Karpas-422 (cell line): ENCODE measurements at places on chromosomes 5 and 9. TPM values are rescaled to one million over a fixed set of nuclear protein-coding genes. Genes with fewer than 3 reads are reported as not detected.
A peak's percentile ranks its signal among the peaks of the same experiment; 100 is the strongest.

MEGF10 gene
- total RNA-seq: not detected in 2 replicates

DNA sequence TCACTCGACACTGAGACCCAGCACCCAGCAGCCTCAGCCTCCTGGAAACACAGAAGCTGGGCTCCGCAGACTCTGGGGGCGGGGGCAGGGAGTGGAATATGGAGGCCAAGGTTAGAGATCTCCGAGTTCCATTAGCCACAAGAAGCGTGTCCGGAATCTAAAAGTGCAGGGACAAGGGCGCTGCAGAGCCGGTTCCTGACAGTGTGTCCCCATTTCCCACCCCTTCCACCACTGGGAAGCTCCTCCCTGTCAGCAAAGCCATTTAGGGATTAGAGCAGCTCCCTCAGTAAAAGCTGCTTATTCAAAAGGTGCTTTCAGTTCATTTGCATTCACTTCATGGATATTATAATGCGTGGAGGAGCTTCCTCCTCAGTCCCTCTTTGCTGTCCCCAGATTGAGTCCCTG is 74.1 kb upstream of the HSPA9 start:
- peak; percentile 57 for DNase-seq

DNA sequence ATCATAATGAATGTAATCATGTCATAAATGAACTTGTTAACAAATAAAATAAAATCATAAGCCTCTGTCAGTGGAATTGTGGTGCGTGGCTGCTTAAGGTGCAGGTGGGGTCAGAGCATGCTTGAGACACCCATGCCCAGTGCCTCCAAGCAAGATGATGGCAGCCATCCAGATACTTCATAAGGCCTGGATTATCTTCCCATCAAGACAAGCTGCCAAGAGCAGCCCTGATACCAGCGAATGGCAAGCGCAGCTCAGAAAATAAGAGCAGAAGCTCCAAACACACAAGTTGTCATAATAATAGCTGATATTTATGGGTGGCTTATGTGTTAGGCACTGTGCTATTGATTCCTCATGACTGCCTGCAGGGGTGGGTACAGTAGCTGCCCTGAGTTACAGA is 21.8 kb upstream of the LMX1B start:
- DNase-seq: no peak

DNA sequence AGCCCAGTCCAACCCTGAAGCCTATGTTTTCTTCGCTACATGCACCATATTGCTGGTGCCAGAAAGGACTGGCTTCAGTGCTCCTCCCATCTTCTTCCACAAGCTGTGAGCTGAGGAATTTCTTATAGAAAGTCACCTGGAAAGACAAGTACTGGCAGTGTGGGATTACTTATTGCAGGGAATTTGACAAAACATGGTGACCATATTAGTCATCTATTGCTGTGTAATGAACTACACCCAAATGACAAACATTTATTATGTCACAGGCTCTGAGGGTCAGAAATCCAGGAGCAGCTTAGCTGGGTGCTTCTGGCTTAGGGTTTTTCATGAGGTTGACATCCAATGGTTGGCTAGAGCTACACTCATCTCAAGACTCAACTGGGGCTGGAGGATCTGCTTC is 75.5 kb downstream of the ENTREP1 start:
- no peak for DNase-seq

IRX2 gene
- total RNA-seq: not detected in 2 replicates

DNA sequence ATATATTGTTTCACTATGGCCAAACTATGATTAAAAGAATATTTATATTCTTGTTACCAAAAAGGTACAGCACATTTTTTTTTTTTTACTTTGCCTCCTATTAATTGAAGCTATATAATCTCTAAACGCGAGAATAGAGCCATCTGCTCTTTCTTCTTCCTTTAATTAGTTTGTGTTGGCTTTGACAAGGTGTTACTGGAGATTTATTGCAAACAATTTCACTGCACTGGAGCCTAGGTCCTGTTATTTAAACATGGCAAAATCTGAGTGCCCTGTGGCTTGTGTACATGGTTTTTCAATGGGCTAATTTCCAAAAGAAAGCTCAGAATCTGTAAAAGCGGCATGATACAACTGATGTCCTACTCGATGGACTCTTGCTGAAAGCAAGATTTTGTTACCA is 40.8 kb upstream of the GABRG2 start:
- no peak for DNase-seq

DNA sequence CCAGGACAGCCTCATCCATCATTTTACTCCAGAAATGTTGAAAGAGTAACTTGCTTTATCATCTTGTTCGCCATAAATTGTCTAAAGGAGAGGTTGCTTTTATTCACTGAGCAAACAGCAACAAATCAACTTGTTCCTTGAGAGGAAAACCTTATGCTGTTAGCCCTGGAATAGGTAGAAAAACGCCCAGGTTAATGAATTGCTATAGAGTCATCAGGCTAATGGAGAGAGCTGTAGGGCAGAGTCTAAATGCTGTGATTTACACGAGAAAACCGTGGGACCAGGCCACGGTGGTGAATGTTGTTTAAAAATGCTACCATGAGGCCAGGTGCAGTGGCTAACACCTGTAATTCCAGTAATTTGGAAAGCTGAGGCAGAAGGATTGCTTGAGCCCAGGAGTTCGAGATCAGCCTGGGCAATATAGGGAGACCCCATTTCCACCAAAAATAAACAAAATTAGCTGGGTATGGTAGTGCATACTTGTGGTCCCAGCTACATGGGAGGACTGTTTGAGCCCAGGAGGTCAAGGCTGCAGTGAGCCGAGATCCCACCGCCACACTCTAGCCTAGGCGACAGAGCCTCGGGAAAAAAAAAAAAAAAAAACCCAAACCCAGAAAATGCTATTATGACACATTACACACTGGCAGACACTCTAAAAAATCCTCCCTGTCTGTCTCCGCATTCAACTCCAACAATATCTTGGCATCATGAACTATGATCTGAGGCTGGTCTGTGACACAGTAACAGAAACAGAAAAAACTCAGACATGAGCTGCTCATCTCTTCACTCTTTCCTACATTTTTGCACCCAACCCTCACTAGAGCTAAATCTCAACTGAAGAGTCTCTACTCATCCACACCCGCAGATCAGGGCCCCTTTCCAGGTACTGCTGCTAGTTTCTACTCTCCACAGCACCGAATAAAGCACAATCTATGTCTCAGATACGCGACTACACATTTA is 118.6 kb upstream of the RETREG1 start:
- DNase-seq: no peak

DNA sequence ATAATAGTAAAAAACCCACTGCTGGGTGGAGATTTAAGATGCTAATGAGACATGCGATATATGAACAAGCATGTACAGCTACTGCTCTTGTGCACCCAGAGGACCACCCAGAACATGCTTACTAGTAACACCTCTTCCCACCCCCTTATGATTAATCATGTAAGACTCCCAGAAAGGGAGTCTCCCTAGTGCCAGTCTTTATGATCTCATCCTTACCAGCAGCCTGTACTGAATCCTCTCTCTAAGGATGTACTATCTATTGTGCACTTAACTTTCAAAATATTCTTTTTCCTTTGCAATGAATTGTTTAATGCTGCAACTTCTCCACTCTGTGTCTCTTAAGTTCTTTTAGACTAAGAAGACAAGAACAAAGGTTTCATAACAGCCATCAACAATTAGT is 9.1 kb upstream of the MAT2B start:
- no peak for DNase-seq

ZNF474 gene
- total RNA-seq: not detected in 2 replicates

GRCh38 chr5:118377420-118377819 is 610.9 kb downstream of the DTWD2 start:
- DNase-seq: no peak

DNA sequence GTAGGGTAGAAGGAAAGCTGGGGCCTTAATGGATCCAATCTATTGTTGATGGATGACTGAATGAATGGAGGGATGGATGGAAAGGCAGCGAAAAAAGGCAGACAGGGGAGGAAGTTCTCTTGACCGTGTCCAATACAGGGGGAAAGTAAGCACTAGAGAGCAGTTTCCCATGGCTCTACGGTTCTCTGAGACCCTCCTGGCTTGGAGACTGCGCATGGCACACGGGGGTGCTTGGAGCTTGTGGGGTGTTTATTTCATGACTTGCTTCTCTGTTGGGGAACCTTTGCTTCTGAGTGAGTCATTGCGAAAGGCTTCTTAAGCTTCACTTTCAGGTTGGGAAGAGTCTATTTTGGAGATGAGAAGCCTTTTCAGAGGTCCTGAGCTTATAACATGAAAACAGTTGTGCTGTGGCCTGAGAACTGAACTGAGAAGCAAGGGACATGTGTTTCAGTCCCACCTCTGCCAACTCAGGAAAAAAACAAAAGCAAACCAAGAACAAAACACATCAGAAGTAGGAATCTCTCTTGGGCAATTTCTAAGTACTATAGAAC is 12.8 kb upstream of the TEX48 start:
- no peak for DNase-seq

- peak; percentile 92 for DNase-seq
Measured at GRCh38 chr5:17316970-17317459, 99.6 kb downstream of the BASP1 start.

DNA sequence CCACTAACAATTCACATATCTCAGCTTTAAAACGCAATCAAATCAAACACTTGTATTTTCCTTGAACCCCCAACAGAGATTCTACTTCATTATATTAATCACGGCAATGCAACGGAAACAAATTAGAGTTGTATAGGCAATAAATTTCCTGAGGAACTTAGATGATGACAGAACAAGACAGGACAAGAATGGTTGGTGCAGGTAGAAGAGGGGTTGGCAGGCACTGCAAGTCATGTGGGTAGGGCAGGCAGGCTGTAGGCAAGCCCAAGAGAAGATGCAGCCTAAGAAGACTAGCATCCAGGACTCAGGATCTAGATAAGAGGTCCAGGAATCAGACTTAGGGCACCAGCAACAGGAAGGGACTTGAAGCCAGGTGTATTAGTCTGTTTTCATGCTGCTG is 16.6 kb upstream of the FEM1C start:
- DNase-seq: no peak

DNA sequence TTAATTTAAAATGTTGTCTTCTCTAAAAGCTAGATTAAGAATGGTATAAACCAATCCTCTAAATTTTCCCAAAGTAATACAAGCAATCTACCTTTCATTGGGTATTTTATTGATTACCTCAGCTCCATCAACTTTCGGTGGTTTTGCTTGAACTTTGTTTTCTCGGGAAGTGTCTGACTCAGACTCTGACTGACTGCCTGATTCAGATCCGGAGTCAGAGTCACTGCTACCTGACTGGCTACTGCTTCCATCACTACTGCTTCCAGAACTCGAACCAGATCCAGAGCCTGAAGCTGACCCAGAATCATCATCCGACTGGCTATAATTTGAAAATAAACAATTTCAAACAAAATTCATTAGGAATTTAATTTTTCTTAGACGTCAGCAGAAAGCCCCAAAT is 24.0 kb downstream of the CHD1 start:
- no peak for DNase-seq

DNA sequence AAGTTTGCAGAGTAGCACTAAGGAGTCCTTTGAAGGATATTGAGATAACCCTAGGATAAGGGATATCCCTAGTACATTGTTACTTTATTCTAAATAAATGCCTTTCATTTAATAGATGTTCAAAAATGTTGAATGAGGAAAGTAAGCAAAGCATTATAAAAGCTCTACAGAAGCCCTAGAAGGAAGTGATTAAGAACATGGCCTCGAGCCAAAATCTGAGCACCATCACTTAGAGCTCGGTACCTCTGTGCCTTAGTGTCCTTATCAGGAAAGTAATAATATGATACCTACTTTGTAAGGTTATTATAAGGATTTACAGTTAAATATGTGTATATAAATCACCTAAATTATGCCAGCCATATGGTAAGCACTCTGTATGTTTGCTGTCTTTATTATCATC is 242.6 kb downstream of the KIAA0825 start:
- no peak for DNase-seq
